ENCODE measurements at places on chromosomes 3 and 15. TPM values are rescaled to one million over a fixed set of nuclear protein-coding genes. Genes with fewer than 3 reads are reported as not detected.

GRCh38 chr3:162302983-162303624, 806.5 kb downstream of the OTOL1 start:
- no peak for DNase-seq

Gene GOLGA8H
- 2.6 TPM for total RNA-seq

Gene CTXN2
- total RNA-seq: not detected

DNA sequence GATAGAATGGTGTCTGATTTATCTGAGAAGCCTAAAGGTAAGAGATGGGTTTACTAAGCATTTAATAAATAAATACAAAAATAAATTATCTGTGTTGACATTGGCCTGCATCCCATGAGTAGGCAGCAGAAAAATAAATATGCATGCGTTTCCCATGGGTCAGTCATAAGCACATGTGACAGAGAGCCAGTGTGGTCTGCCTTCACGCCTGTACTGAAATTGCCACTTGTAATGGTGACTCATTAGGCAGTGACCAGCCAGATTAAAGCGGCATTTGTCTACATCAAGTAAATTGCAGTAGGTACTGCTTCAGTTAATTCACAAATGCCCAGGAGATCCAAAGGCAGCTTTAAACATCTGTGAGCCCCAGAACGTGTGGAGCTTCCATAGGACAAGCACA, 399.6 kb downstream of the NAALADL2 start:
- no peak for DNase-seq

Gene PLSCR5
- total RNA-seq: not detected

DNA sequence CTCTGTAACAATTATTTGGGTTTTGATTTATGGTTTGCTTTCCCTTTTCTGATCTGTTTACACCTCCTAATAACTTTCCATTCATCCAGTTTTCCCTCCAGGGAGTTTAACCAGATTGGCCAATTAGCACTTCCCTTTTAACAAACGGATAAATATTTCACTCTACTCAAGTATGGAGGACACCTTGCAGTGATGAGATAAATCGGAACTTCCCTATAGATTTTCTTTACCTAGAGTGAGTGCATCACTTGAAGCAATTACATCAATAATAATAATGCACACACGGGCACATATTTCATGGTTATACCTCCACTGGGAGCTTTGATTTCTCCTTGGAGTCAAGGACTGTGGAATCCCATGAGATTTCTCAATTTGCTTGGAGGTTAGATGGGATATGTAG, 239.1 kb upstream of the CFAP20DC start:
- no peak for DNase-seq

DNA sequence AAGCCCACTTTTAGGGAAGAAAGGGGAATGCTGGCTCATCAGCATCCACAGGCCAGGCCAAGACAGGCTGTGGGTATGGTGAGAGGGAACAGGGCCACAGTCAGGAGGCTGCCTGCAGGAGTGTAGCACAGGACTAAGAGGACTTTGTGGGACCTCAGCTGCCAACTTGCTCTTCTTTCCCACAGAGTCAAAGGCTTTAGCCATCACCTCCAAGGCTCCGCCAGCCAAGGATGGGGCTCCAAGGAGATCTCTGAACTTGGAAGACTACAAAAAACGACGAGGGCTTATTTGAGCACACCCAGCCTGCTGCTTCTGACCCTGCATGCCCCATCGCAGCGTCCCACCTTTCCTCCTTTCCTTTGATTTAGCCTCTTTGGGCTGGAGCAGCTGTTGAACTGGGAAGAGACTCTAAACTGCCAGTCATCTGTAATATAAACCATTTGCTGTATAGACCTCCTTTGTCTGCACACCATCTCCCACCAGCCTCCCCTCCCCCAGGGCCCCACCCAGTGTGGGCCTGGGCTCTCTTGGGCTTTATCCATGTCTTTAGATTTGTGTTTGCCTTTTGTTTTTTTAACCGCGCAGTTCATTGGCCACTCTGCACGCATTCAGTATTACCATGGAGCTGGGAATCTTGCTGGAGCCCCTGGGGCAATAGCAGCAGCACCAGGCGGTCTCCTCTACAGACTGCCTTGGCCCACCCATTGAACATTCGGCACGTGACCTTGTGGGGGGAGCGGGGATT, 13.1 kb upstream of the ITPKA start:
- no peak for DNase-seq

Data from natural killer cell (primary cell).